Natural killer cell treated with Interleukin-12 subunit alpha and Interleukin-12 subunit beta and Interleukin-15 and Interleukin-18, amount 100 ng/mL, for 72 hours (primary cell): ENCODE measurements at places on chromosomes 1 and 21.

GRCh38 chr1:234503193-234504050 is 24.4 kb upstream of the TARBP1 start:
- H3K36me3 ChIP-seq, result no peaks in the 10 kb centered on the region
- DNase-seq, result no peak
- peaks cover 49% of the 10 kb centered on the region for H3K4me1 ChIP-seq
- no peak overlapping the region for H3K27ac ChIP-seq
- H3K27me3 ChIP-seq, result no peaks in the 10 kb centered on the region

GRCh38 chr1:110223127-110223526 is 13.0 kb downstream of the KCNC4 start:
- H3K27ac ChIP-seq, result no peak overlapping the region
- no peak for DNase-seq
- no peak overlapping the region for H3K4me3 ChIP-seq
- no peaks in the 10 kb centered on the region for H3K27me3 ChIP-seq
- no peaks in the 10 kb centered on the region for H3K4me1 ChIP-seq

GRCh38 chr21:25862596-25862995 is 127.8 kb downstream of the GABPA start:
- no peak for DNase-seq
- H3K27me3 ChIP-seq, result peaks cover 7% of the 10 kb centered on the region
- no peaks in the 10 kb centered on the region for H3K4me1 ChIP-seq

- H3K27me3 ChIP-seq, result no peaks in the 10 kb centered on the region
- H3K4me3 ChIP-seq, result no peak overlapping the region
- H3K4me1 ChIP-seq, result no peaks in the 10 kb centered on the region
Observed at GRCh38 chr1:147273409-147274336, 31.2 kb downstream of the CHD1L start.

DNA sequence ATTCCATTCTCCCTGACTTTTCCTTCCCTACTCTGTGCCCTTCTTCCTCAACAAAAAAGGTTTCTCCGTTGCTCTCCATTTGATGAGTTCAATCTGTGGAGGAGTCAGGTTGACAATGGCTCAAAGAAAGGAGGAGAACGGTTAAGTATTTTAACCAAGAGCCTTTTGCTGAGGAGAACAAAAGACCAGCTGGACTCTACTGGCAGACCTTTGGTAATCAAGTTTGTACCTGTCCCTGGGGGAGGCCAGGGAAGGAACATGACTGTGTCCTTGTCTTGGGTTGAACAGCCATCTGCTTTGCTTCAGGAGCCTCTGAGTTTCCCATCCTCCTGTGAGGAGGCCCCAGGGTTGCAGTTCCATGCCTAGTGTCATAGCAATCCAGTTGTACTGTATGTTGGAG is 29.9 kb downstream of the TTF2 start:
- H3K4me1 ChIP-seq, result peaks cover 6% of the 10 kb centered on the region
- H3K27me3 ChIP-seq, result no peaks in the 10 kb centered on the region
- peaks cover 28% of the 10 kb centered on the region for H3K36me3 ChIP-seq
- H3K4me3 ChIP-seq, result no peak overlapping the region
- no peak overlapping the region for H3K27ac ChIP-seq
